ENCODE measurements at places on chromosomes 7 and 10. TPM values are rescaled to one million over a fixed set of nuclear protein-coding genes. Genes with fewer than 3 reads are reported as not detected.

- no peaks in the 10 kb centered on the region for H3K4me1 ChIP-seq
- H3K36me3 ChIP-seq: no peaks in the 10 kb centered on the region
- H3K27ac ChIP-seq: no peak overlapping the region
Measured at GRCh38 chr10:33012306-33012705, 54.3 kb upstream of the ITGB1 start.

- no peak for DNase-seq
- H3K27ac ChIP-seq: no peak overlapping the region
- no peaks in the 10 kb centered on the region for H3K4me1 ChIP-seq
- H3K36me3 ChIP-seq: no peaks in the 10 kb centered on the region
- H3K4me3 ChIP-seq: no peak overlapping the region
Measured at GRCh38 chr7:114900127-114900526, 21.8 kb upstream of the MDFIC start.

DNA sequence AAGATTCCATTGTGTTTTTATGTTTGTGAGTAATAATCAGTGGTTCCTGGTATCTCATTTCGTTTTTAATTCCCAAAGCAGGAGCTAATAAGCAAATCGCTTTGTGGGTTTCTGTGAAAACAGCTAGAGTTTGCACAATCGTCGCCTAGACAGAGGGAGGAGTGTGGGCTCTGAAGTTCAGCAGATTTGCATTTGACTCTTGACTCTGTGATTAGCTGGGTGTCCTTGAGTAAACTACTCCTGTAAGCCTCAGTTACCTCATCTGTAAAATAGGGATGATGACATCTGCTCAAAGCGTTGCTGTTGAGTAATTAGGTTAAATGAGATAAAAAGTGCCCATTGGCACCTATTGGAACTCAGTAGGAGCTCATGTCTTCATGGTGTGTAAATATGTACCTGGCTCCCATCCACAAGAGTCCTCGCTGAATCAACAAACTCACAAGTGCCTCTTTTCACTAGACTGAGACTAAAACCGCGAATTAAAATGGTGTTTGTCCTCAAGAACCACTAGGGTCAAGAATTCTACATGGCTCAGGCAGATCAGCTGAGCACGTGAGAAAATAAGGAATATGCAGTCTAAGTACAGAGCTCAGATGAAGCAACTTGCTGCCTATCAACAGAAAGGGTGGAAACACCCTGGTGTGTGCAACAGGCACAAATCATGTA lies 385.8 kb upstream of the C7orf33 start:
- H3K27me3 ChIP-seq: no peaks in the 10 kb centered on the region
- no peak overlapping the region for H3K27ac ChIP-seq
- no peaks in the 10 kb centered on the region for H3K4me1 ChIP-seq
- no peaks in the 10 kb centered on the region for H3K36me3 ChIP-seq

- no peaks in the 10 kb centered on the region for H3K27me3 ChIP-seq
- H3K36me3 ChIP-seq: no peaks in the 10 kb centered on the region
- peak; percentile 79 for DNase-seq
- peak overlapping the region; percentile 54 for H3K27ac ChIP-seq
- H3K4me3 ChIP-seq: no peak overlapping the region
Measured at GRCh38 chr10:3494131-3494837, 290.7 kb downstream of the KLF6 start.

DNA sequence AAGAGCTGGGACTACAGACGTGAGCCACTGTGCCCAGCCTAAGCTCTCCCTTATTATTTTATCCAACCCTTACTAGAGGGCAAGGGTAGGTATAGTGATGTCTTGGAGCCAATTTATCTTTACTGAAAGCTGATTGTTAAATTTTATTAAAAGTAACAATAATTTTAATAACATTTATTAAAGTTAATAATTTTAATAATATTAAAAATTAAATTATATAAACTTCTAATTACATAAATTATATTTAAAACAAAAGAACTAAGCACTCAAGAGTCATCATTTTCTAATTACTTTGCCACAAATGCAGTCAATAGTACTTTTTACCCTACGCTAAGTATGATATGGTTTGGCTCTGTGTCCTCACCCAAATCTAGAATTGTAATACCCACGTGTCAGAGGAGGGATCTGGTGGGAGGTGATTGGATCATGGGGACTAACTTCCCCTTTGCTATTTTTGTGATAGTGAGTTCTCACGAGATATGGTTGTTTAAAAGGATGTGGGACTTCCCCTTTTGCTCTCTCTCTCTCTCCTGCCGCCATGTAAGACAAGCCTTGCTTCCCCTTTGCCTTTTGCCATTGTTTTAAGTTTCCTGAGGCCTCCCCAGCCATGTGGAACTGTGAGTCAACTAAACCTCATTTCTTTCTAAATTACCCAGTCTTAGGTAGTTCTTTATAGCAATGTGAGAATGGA lies 58.4 kb upstream of the ETV1 start:
- no peak for DNase-seq
- no peak overlapping the region for H3K4me3 ChIP-seq
- H3K4me1 ChIP-seq: no peaks in the 10 kb centered on the region
- H3K27ac ChIP-seq: no peak overlapping the region
- H3K36me3 ChIP-seq: no peaks in the 10 kb centered on the region
- H3K27me3 ChIP-seq: no peaks in the 10 kb centered on the region

- DNase-seq: peak; percentile 66
- no peak overlapping the region for H3K4me3 ChIP-seq
- H3K36me3 ChIP-seq: no peaks in the 10 kb centered on the region
- no peaks in the 10 kb centered on the region for H3K27me3 ChIP-seq
Measured at GRCh38 chr10:132928261-132928660, 14.1 kb downstream of the CFAP46 start.

DNA sequence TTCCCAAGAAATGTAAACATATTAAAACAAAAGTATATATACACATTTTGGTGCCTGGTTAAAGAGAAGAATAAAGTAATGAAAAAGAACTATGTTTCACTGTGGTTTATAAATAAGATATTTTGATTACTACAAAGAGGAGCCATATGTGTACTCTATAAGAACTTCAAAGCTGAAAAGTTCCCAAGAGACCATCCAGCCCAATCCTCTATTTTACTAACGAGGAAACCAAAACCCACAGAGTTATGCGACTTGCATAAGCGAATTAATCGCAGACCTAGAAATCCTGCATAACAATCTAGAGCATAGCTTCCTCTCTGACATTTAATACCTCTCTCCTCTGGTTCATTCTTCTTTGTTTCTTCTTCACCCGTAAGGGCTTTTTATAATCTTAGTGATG lies 937.1 kb downstream of the CNTNAP2 start:
- no peak for DNase-seq
- H3K4me1 ChIP-seq: no peaks in the 10 kb centered on the region
- H3K27ac ChIP-seq: no peak overlapping the region
- H3K36me3 ChIP-seq: no peaks in the 10 kb centered on the region
- H3K4me3 ChIP-seq: no peak overlapping the region

- H3K36me3 ChIP-seq: no peaks in the 10 kb centered on the region
- DNase-seq: no peak
- no peak overlapping the region for H3K4me3 ChIP-seq
- H3K27me3 ChIP-seq: no peaks in the 10 kb centered on the region
- no peaks in the 10 kb centered on the region for H3K4me1 ChIP-seq
- H3K27ac ChIP-seq: no peak overlapping the region
Measured at GRCh38 chr7:24734306-24734705, 23.0 kb downstream of the GSDME start.

- no peaks in the 10 kb centered on the region for H3K36me3 ChIP-seq
- no peaks in the 10 kb centered on the region for H3K27me3 ChIP-seq
- peaks cover 2% of the 10 kb centered on the region for H3K4me1 ChIP-seq
- DNase-seq: no peak
Measured at GRCh38 chr10:132599732-132600131, 62.1 kb downstream of the INPP5A start.

DNA sequence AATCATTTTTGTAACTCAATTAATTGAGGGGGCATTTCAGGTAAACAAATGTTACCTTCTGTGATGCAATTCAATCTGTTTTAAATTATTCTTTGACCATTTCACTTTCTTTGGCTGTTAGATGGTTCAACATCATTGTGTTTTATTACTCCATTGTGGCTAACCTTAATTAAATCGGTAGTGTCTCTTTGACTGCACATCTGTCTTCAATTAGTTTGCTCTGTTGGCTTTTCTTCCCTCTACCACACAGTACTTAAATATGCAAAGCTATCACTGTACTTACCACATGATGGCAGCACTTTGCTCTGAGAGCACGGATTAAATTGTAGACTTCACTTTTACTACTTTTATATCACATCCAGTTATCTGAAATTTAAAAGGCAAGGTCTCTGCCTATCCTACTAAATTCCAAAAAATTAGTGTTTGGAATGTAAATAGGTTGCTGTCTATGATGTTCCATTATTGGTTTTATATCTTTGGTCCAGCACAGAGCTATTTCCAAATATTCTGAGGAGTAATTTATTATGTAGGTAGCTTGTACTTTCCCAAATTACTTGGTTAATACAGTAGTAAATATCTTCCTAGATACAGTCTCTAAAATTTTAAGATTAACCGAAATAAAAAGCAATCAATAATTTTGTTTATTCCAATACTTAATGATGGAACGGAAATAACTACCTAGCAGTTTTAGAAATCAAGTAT lies 352.0 kb downstream of the PCLO start:
- no peaks in the 10 kb centered on the region for H3K4me1 ChIP-seq
- H3K27me3 ChIP-seq: no peaks in the 10 kb centered on the region
- no peak for DNase-seq
- no peak overlapping the region for H3K27ac ChIP-seq

- H3K27ac ChIP-seq: peak overlapping the region; percentile 94
- H3K4me3 ChIP-seq: peak overlapping the region; percentile 78
- DNase-seq: peak; percentile 86
- no peaks in the 10 kb centered on the region for H3K4me1 ChIP-seq
- H3K36me3 ChIP-seq: no peaks in the 10 kb centered on the region
Measured at GRCh38 chr10:27742195-27743011, 3.2 kb downstream of the MKX start.

DNA sequence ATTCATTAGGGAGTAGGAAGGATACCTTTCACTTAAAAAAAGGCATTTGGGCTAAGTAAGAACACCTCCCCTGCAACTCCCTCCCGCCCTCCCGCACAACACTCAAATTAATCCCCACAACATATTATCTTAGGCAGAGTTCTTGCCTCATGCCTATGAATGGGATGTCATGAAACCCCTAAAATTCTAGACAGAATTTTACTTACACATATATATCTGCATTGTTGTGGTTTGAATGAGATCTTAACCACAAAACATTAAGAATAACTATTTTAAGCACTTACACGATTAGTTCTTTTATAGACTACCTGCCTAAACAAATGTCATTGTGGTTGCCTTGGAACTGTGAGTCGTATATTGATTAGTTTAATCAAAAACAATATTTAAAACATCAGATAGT lies 4.5 kb upstream of the ITGB1 start:
- no peak for DNase-seq
- no peaks in the 10 kb centered on the region for H3K27me3 ChIP-seq
- H3K4me1 ChIP-seq: peaks cover 5% of the 10 kb centered on the region
- H3K27ac ChIP-seq: peak overlapping the region; percentile 77
- H3K36me3 ChIP-seq: no peaks in the 10 kb centered on the region
- H3K4me3 ChIP-seq: no peak overlapping the region

GRCh38 chr7:3892686-3893085 lies 591.6 kb downstream of the SDK1 start:
- H3K4me3 ChIP-seq: no peak overlapping the region
- no peaks in the 10 kb centered on the region for H3K36me3 ChIP-seq
- peaks cover 3% of the 10 kb centered on the region for H3K4me1 ChIP-seq
- H3K27ac ChIP-seq: no peak overlapping the region
- H3K27me3 ChIP-seq: no peaks in the 10 kb centered on the region

DNA sequence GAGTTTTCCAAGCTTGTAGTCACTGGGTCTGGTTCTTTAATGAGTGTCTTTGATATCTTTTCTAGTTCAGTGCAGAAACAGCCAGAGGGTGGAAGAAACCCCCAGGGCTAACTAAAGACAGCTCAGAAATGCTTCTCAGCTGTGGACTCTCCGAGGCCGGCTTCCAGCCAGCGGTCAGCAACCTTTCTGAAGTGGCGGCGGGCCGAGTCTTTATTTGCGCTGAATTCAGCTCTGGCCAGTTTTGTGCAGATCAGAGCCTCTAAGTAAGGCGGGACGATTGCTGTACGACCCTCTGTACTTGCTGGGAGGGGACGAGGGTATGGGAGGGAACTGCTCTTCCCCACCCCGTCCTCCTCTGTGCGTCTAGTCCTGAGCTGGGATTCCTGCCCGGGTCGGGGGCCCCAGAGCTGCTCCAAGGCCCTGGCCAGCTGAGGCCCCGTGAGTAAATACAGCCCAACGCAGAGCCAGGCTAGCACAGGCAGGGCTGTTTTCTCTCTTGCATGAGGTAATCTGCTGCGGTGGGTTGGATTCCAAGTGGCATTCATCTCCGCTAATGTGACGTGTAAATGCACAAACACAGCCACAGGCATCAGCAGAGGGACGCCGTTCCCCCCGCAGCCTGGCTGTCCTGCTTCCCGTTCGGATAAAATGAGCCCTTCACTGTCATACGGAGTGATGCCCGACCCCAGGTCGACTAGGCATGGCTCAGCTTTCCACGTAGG lies 159.8 kb downstream of the PIP4K2A start:
- peak; percentile 81 for DNase-seq
- no peaks in the 10 kb centered on the region for H3K27me3 ChIP-seq
- H3K27ac ChIP-seq: peak overlapping the region; percentile 62
- no peaks in the 10 kb centered on the region for H3K36me3 ChIP-seq
- peaks cover 2% of the 10 kb centered on the region for H3K4me1 ChIP-seq
- no peak overlapping the region for H3K4me3 ChIP-seq

- no peak overlapping the region for H3K27ac ChIP-seq
- no peak overlapping the region for H3K4me3 ChIP-seq
- DNase-seq: peak; percentile 70
Measured at GRCh38 chr10:28432210-28432676, 100.7 kb upstream of the WAC start.

DNA sequence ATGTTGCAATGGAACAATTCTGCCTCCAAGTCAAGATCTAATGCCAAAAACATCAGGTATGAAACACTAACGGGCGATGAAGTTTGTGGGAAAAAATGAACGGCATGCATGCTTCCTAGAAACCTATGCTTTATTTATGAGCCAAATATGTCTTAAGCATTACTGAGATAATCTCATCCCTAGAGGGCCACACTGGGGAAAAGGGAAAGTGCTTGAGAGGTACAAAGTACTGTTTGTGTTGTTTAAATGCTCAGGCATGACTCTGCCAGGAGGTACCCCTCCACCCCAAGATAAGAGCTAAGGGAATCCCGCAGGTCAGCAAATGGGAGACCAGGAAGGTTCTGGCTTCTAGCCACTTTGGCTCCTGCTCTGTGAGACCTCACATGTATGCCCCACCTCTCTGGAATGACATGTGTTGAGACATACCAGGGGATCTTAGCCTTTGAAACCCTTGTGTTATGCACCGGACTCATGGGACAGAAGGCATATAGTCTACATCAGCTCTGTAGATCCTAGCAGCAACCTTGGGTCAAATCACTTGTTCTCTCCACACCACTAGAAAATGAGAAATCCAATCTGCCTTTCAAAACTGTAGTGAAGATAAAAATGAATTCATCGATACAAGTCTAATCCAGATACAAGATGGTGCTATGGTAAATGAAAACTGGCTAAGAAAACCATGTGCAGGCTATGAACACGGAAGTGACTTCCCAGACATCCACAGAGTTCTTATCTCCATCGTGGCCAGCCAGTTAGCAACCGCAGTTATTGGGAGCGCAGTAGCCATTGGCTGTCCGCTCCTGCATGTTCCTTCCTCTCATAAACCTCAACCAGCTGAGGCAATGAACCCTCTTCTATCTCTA lies 61.0 kb downstream of the CREB3L2 start:
- peaks cover 13% of the 10 kb centered on the region for H3K4me1 ChIP-seq
- no peaks in the 10 kb centered on the region for H3K36me3 ChIP-seq
- H3K27me3 ChIP-seq: no peaks in the 10 kb centered on the region
- H3K4me3 ChIP-seq: no peak overlapping the region
- H3K27ac ChIP-seq: peak overlapping the region; percentile 97

The SPDYE16 gene
- total RNA-seq: 0.48 TPM

The TDRD1 gene
- total RNA-seq: 0.19 TPM

The TRIM74 gene
- total RNA-seq: 0.69 TPM

The NODAL gene
- not detected for total RNA-seq

The EGR2 gene
- 23.0 TPM for total RNA-seq

The DRGX gene
- total RNA-seq: not detected

The ST8SIA6 gene
- total RNA-seq: 2.9 TPM

The CPN1 gene
- total RNA-seq: not detected

The COL26A1 gene
- not detected for total RNA-seq

Measured in aorta (tissue), 5 donors.